ENCODE measurements at places on chromosomes 11 and 22. TPM values are rescaled to one million over a fixed set of nuclear protein-coding genes. Genes with fewer than 3 reads are reported as not detected.

The RRP7A gene
- 25.5 TPM for total RNA-seq

The SLC17A6 gene
- not detected for total RNA-seq

The OR9G1 gene
- not detected for total RNA-seq

The LRRC74B gene
- total RNA-seq: not detected

GRCh38 chr11:41522899-41523672 is 63.6 kb upstream of the LRRC4C start:
- no peak for DNase-seq

- no peak for DNase-seq
Observed at GRCh38 chr11:121514432-121515334, 61.9 kb upstream of the SORL1-AS1 start.

- peak; percentile 80 for DNase-seq
Observed at GRCh38 chr11:12377106-12377823, at the start of gene PARVA. Gene PARVA, plus strand, starts transcription at chr11:12377571. Its CDS starts 77 bp downstream, at chr11:12377648.

DNA sequence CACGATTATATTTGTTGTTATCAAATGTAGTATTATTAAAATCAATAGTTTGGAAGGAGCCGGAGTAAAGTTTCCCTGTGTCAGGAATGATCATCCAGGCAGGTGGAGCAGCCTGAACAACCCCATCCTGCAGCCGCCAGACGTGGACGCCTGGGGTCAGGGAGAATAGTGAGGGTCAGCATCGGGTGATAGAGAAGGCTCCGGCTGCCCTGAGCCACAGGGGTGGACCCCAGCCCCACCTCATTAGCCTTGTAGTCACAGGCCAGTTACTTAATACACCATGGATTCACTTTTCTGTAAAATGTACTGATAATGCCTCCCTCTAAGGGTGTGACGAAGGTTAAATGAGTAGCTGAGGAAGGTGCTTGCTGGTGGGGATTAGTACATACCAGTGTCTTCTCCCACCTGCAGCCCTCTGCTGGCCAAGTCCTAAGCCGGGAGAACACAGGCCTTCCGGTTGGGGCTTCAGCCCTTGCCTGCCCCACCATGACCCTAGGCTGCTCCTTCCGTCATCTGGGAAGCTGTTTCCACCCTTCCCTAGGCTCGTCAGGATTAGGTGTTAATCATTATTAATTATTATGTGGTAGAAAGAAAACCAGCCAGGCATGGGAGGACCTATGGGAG is 14.9 kb downstream of the TMEM121B start:
- peak; percentile 80 for DNase-seq

DNA sequence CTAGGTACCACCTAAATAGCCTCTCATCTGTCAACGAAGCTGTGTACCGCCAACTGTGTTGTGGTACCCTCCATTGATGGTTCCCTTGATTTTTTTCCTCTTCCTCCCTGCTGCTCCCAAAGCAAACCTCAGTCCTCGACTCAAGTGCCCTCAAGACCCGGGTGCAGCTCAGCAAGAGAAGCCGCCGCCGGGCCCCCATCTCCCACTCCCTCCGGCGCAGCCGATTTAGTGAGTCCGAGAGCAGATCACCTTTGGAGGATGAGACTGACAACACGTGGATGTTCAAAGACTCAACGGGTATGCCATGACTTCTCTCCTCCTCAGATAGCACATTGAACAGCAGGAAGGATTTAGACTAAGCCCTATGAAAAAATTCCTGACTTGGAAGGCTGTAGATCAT is 22.4 kb upstream of the CRYBB3 start:
- no peak for DNase-seq

DNA sequence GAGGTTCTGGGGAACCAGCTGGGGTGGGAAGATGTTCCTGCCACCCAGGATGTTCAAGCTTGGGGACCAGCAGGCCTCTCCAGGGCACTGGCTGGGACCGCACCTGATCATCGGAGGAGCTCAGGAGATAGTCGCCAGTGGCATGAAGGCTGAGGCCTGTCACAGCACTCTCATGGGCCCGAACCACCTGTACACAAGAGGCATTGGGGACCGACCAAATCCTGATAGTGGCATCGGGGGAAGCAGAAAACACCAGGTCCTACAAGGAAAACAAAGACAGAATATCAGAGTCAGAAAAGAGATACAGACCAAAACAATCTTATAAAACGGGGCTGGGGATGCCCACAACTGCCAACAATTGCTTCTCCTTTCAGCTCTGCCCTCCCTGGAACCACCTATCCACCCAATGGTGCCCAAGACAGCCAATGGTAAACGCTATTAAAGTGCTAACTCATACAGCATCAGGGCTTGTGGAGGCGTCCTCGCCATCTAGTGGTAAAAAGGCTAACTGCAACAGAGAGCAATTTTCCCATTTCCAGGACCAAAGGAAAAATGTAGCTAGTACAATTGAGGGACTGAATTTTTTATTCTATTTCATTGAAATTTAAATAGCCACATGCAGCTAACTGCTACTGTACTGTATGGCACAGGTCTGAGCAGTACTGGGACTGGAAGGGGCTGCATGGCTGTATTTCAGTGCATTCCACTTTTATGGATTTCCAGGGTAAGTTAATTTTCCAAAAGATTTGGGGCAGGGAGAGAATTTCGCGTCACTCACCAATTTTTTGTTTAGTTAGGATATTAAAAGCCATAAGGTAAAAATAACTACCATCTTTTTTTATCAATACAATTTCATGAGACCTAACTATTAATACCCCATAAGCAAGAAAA is 7.1 kb downstream of the PRPF19 start:
- no peak for DNase-seq

DNA sequence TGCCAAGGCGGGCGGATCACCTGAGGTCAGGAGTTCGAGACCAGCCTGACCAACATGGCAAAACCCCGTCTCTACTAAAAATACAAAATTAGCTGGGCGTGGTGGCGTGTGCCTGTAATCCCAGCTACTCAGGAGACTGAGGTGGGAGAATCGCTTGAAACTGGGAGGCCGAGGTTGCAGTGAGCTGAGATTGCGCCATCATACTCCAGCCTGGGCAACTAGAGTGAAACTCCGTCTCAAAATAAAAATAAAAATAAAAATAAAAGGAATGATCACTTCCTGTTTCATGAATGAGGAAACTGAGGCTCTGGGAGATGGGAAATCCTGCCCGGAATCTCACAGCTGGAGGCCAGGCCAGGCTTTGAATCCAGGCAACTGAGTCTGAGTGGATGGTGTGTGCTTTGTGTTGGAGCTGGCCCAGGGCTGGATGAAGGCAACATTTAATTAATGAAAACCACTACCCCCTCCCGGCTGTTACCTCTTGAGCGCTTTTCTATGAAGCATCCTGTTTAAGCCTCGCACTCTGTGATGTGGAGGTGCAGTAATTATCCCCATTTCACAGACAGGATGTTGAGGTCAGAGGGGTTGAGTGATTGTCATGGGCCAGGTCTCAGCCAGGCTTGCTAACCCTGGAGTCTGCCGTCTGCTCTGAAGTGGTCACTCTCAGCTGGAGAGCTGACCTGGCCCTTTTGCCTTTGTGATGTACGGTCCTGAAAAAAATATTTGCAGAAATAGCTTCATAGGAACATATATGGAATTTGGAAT is 27.8 kb downstream of the LRP5 start:
- no peak for DNase-seq

- DNase-seq: peak; percentile 47
Observed at GRCh38 chr11:69232821-69233743, 60.9 kb upstream of the MYEOV start.

GRCh38 chr11:121591405-121592033 is 138.8 kb upstream of the SORL1-AS1 start:
- DNase-seq: no peak

DNA sequence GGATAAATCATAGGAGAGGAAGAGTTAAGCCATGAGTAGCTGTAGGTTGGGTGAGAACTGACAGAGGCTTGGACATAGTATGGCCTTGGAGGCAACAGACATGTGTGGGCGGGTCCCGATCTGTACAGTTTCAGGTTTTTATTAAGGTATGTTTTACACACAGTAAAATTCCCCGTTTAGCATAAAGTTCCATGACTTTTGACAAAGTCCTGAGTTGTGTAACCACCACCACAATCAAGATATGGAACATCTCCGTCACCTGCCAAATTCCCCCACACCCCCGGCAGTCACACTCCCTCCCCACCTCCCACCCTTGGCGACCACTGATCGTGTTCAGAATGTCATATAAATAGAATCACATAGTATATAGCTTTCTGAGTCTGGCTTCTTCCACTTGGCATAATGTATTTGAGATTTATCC is 68.1 kb downstream of the GRIK4 start:
- no peak for DNase-seq

- DNase-seq: no peak
Observed at GRCh38 chr11:87722756-87723565, 452.3 kb downstream of the RAB38 start.

GRCh38 chr11:36532941-36533601 is 23.0 kb upstream of the TRAF6 start:
- no peak for DNase-seq

DNA sequence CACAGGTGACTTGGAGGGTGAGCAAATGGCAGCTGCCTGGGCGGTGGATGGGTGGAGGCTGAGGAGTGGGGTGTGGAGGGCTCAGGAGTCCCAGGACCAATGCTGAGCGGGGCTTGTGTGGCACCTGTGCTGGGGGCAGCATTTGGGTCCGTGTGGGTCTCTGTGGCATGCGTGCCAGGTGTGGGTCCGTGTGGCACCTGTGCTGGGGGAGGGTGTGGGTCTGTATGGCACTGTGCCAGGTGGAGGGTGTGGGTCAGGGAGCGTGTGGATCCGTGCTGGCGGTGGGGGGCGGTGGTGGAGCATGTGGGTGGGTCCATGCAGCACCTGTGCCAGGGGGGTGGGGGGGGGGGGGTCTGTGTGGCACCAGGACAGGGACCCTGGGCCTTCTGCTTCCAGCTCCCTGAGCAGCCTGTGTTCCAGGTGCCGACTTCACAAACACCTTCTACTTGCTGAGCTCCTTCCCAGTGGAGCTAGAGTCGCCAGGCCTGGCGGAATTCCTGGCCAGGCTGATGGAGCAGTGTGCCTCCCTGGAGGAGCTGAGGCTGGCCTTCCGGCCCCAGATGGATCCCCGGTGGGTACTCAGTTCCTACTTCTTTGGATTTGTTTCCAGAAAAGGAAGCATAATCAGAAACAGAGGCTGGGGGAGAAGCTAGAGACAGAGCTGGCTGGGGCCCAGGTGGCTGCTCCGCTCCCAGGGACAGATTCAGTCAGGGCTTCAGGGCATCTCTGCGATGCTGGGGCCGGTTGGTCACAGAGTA is 14.7 kb downstream of the SELENOO start:
- no peak for DNase-seq

DNA sequence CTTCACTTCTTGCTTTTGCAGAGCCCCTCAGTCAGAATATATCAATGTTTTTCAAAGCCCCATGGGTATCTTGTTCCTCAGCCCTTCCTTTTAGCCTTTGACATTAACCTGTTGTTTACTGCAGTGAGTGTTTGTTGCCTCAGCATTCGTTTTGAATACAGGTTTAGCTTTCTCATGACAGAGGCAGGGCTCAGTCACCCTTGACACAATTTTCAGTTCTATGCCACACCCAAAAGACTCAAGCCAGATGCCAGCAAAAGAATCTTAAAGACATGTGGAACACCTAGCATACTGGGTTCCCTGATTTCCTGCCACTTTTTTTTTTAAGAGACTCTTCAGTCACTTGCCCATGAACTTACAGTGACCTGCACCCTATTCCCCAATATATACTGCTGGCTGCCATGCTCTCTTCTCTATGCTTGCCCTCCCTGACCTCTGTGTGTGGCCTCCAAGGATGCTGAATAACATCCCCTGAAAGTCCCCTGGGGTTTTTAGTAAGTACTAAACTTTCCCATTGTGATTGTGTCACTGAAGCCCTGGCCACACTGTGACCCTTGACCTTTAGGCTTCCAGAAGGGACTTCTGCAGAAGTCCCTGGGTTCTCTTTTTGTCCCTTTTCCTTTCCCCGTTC is 1225.5 kb downstream of the TBC1D22A start:
- DNase-seq: no peak

GRCh38 chr11:106021181-106021966 is 666 bp downstream of the MSANTD4 start:
- DNase-seq: no peak

GRCh38 chr11:111851636-111852035 is 19.7 kb downstream of the ALG9 start:
- DNase-seq: no peak

DNA sequence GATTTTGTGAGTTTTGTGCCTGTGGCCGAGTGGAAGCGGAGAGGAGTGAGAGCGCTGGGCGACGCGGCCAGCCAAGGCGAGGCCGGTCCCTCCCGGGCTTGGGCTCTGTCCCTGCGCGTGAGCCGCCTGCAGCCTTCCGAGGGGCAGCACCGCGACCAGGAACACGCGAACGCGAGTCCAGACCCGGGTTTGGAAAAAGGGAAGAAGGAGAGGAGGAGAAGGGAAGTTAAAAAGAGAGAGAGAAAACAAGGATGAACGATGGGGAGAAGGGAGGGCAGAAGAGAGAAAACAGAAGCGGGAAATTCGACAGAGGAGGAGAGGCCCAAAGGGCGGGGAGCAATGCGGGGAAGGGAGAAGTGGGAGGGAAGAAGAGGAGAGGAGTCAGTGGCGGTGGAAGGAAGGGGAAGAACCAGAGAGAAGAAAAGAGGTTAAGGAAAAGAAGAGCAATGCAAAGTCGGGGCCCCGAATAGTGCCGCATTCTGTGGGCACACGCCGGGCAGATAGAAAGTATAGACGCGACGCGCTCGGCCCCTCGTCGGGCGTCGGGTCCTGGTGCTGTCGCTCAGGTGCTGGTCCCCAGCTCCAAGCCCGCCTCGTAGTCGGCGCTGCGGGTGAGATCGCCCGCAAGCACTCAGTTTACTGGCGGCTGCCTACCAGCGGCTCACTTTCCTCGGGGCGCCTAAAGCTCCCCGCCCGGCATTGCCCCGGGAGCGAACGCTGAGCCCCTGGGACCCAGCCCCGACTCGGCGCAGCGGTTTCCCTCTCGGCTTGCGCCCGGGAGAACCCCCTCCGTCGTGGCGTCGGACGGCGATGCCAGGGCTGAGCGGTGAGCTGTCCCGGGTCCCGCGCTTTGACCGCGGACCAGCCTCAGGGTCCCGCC is 2.8 kb upstream of the BARX2 start:
- DNase-seq: no peak

DNA sequence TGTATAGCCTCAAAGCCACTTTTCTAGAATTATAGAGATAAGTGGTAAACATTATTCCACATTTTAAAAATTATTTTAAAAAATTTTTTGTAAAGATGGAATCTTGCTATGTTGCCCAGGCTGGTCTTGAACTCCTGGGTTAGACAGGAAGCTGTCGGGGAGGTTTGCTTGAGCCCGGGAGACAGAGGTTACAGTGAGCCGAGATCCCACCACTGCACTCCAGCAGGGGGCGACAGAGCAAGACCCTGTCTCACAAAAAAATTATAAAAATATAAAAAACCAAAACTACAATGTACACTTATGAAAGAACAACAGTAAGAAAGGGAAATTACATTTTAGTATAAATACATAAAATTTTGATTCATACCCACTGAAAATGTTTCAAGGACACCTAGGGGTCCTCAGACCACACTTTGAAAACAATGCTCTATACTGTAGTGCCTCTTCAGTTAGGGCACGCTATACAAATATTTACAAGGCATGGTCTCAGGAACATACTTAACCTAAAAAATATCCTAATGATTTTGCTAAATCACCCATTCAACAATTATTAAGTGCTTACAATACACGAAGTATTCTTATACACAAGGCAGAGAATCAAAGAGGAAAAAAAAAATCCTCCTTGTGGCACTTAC is 111.2 kb downstream of the MRTFA start:
- DNase-seq: no peak

Measured in cardiac septum (tissue), 1 donor.